ENCODE measurements at places on chromosomes 4 and X.
A peak's percentile ranks its signal among the peaks of the same experiment; 100 is the strongest.

DNA sequence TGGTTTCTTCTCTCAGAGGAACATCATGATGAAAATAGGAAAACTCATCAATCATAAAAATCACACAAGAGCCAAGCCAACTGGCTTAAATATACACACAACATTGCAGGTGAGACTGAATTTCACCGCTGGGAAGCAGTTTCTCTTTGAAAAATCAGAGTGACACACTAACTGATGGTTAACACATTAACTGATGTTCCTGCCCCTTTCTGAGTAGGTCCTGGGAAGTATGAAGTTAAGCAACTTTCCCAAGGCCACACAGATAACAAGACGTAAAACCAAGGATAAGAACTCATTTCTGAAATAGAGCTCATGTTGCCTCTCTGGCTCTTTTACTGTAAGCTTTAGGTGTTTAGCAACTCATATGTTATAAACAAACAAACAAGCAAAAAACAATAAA, 813.7 kb upstream of the HS3ST1 start:
- DNase-seq, result no peak

DNA sequence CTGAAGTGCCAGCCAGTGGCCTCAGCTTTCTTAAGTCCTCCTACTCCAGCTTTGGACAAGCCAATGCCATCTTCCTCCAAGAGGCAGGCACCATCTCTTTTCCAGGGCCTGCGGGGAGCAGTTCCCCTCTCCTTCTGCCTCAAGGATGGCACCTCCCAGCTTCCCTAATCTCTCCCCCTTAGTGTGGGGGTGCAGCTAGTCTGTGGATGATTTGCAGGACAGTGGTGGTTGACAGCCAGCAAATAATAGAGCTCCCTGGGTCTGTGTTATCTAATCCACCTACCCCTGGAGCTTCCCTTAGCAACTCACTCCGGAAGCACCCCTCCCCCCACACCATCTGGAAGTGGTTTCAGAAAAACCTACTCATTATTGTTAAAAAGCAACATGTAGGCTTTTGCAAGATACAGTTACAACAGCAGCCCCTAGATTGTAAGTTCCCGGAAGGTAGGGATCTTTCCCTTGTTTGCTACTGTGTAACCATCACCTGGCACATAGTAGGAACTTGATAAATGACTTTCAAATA, 247.1 kb downstream of the BCOR start:
- no peak for DNase-seq

GRCh38 chr4:168630445-168631187, 133.8 kb downstream of the PALLD start:
- no peak for DNase-seq

GRCh38 chrX:80335062-80335830, 85.0 kb upstream of the TENT5D start:
- DNase-seq, result no peak

GRCh38 chrX:42450228-42450627, 327.7 kb downstream of the PPP1R2C start:
- DNase-seq, result no peak

GRCh38 chr4:20565075-20565721, 135.1 kb upstream of the PACRGL start:
- no peak for DNase-seq

DNA sequence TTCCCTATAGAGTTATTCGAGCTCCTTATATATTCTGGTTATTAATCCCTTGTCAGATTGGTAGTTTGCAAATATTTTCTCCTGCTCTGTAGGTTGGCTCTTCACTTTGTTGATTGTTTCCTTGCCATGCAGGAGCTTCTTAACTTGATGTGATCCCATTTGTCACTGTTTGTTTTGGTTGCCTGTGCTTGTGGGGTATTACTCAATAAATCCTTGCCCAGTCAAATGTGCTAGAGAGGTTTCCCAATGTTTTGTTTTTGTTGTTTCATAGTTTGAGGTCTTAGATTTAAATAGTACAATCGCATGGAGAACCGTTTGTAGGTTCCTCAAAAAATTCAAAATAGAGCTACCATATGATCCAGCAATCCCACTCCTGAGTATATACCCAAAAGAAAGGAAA, 2.3 kb upstream of the SYTL5 start:
- DNase-seq, result no peak

DNA sequence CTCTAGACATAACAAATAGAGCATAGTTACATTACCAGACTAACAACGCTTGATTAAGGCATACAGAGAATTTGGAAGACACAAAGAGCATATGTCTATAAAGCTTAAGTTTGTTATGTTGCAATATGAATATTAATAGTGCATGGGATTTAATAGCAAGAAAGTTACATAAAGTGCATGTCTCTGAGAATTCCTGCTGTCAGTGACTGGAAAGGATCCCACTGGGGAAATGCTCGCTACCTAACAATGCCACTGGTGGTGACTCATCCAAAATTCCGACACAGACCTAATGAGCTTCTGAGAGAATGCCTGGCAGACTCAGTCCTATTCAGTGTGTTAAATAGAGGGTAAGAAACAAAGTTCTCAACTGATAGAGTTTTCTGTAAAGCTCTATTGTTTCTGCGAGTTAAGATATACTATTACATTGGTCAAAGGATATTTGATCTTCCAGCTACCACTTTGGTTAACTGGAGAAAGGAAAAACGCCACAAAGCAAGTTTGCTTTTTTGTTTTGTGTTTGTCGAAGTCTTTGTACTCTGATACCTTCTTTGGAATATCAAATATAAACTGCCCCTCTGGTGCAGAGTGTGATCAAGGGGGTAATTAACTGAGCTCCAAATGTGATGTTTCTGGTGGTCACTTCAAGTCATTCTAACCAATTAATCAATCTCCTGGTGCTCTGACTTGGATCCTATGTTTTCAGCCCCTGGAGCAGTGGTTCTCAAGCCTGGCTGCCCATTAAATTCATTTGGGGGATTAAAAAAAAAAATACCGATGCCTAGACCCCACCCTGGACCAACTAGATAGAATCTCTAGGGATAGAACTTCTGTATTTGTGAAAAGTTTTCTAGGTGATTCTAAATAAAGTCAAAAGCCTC, 107.9 kb downstream of the PALLD start:
- no peak for DNase-seq

GRCh38 chr4:124449881-124450280, 262.7 kb downstream of the ANKRD50 start:
- DNase-seq, result no peak

- peak; percentile 36 for DNase-seq
Measured at GRCh38 chr4:80138551-80139538, 58.5 kb upstream of the PRDM8 start.

GRCh38 chrX:153799326-153799725, 4.9 kb downstream of the SSR4 start:
- DNase-seq, result no peak

- DNase-seq, result no peak
Measured at GRCh38 chrX:136630881-136631280, 17.1 kb upstream of the CD40LG start.

- no peak for DNase-seq
Measured at GRCh38 chrX:132876523-132877338, 81.7 kb downstream of the HS6ST2 start.

DNA sequence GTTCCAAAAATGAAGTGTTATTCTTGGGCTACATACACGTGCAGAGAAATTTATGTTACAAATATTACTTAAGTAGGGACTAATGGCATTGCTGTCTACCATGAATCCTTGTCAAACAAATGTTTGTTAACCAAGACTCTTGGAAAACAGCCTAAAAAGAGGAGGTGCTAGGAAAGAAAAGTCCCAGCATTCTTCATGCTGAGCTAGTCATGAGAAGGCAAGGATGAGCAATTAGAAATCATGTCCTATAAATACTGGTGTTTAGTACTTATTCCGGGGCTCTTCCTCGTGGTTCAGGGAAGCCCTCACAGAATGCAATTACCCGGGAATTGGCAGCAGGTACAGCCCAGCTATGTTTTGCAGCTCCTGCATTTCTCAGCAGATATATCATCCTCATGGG, 378.1 kb upstream of the FTHL17 start:
- no peak for DNase-seq

GRCh38 chrX:40243755-40244515, 146.2 kb upstream of the BCOR start:
- no peak for DNase-seq

Data from T-helper 2 cell (primary cell).